ENCODE measurements at places on chromosomes 5 and 9. TPM values are rescaled to one million over a fixed set of nuclear protein-coding genes. Genes with fewer than 3 reads are reported as not detected.

Gene POU4F3
- not detected for total RNA-seq

Gene PFN3
- total RNA-seq, result not detected

Gene BRD3OS
- total RNA-seq, result 12.4 TPM

Gene GLRA1
- total RNA-seq, result not detected

Gene SPOCK1
- total RNA-seq, result 30.3 TPM

Gene PGM5
- total RNA-seq, result 113 TPM

Gene ANKRD34B
- total RNA-seq, result not detected

Gene TSLP
- total RNA-seq, result 9.2 TPM

Gene CTXN3
- total RNA-seq, result not detected

Gene SLC6A19
- total RNA-seq, result not detected

Gene C5orf52
- total RNA-seq, result not detected

Gene TDRD7
- 14.7 TPM for total RNA-seq

Gene MARCHF11
- total RNA-seq, result not detected

Gene MEF2C
- total RNA-seq, result 12.2 TPM

Gene PCDHB10
- total RNA-seq, result 0.77 TPM

Gene REEP2
- total RNA-seq, result 14.4 TPM

Gene SV2C
- total RNA-seq, result not detected

Gene PCDHA11
- 0.51 TPM for total RNA-seq

Gene NTRK2
- total RNA-seq, result 0.26 TPM

Gene IPO11
- total RNA-seq, result 28.2 TPM

Gene ADAMTSL2
- total RNA-seq, result under 0.01 TPM

Gene NDUFS6
- 31.8 TPM for total RNA-seq

Gene NTMT1
- 33.1 TPM for total RNA-seq

Gene SUSD3
- 4.6 TPM for total RNA-seq

Gene CRB2
- total RNA-seq, result not detected

Gene FOXI1
- total RNA-seq, result not detected

Gene CDH10
- total RNA-seq, result under 0.01 TPM

Gene S1PR3
- total RNA-seq, result 23.1 TPM

Gene FBP1
- not detected for total RNA-seq

Gene FAM174A
- total RNA-seq, result 20.0 TPM

Gene UBE2QL1
- total RNA-seq, result not detected

Gene RANBP17
- 10.0 TPM for total RNA-seq

Gene CCDC192
- total RNA-seq, result not detected

Gene ANKRD18B
- total RNA-seq, result 0.17 TPM

Gene ZNF346
- 14.9 TPM for total RNA-seq

Gene QSOX2
- 7.8 TPM for total RNA-seq

Gene CA9
- total RNA-seq, result 0.26 TPM

Gene MAMDC2
- 5.4 TPM for total RNA-seq

Gene PCDHB13
- total RNA-seq, result 0.26 TPM
